Left ventricle myocardium inferior (tissue), 1 donor: ENCODE measurements at places on chromosomes 1 and 21. TPM values are rescaled to one million over a fixed set of nuclear protein-coding genes. Genes with fewer than 3 reads are reported as not detected.

KCNE2 gene
- not detected for total RNA-seq

DNA sequence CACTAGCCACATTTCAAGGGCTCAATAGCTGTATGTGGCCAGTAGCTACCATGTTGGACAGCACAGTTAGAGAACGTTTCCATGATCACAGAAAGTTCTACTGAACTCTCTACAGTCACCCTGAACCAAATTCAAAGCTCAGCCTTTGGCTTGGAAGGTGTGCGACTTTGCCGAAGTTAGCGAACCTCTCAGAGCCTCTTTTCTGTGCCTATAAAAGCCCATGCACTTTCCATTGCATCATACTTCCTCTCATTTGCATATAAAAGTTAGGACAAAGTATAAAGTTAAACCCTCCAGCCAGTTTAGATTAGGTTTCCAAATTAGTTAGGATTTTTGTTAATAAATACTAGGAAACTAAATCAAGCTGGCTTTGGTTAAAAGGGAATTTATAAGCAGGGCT, 4.7 kb upstream of the SLC1A7 start:
- no peak overlapping the region for H3K27ac ChIP-seq
- H3K27me3 ChIP-seq: no peaks in the 10 kb centered on the region
- no peaks in the 10 kb centered on the region for H3K36me3 ChIP-seq

DNA sequence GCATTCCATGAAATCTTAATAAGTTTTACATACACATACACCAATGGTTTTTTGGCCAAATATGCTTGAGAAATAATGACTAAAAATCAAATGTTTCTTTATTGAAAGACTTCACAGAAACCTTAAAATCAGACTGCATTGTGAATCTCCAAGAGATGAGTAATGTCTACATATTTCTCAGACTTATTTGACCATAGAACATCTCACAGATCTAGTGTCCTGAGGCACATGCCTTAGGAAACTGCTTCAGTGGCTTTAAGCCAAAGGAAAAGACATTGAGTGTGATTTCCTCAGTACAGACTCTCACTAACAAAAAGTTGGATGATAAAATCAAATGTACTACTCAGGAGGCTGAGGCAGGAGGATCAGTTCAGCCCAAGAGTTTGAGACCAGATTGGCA, 6.2 kb upstream of the C1orf105 start:
- no peak for DNase-seq
- no peak overlapping the region for H3K4me3 ChIP-seq
- H3K36me3 ChIP-seq: no peaks in the 10 kb centered on the region
- no peaks in the 10 kb centered on the region for H3K4me1 ChIP-seq
- no peaks in the 10 kb centered on the region for H3K27me3 ChIP-seq

DNA sequence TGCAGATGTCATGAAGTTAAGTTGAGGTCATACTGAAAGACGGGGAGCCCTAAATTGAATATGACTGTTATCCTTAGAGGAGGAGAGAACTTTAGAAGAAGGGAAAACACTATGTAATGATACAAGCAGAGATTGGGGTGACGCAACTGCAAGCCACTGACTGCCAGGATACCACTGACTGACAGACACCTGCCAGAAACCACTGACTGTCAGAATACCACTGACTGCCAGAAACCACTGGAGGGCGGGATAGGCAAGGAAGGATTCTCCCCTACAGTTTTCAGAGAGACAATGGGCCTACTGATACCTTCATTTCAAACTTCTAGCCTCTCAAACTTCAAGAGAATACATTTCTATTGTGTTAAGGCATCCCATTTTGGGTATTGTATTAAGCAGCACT, 388.7 kb downstream of the USH2A start:
- H3K4me3 ChIP-seq: no peak overlapping the region
- H3K4me1 ChIP-seq: no peaks in the 10 kb centered on the region
- H3K27me3 ChIP-seq: no peaks in the 10 kb centered on the region
- H3K27ac ChIP-seq: no peak overlapping the region
- H3K36me3 ChIP-seq: no peaks in the 10 kb centered on the region

CD58 gene
- 32.2 TPM for total RNA-seq

AMY2B gene
- 23.9 TPM for total RNA-seq

THEM5 gene
- not detected for total RNA-seq

- DNase-seq: no peak
- no peaks in the 10 kb centered on the region for H3K27me3 ChIP-seq
- H3K36me3 ChIP-seq: no peaks in the 10 kb centered on the region
- H3K27ac ChIP-seq: peak overlapping the region; percentile 100
- peak overlapping the region; percentile 93 for H3K4me3 ChIP-seq
- peaks cover 32% of the 10 kb centered on the region for H3K4me1 ChIP-seq
Observed at GRCh38 chr1:200670242-200671118, 773 bp upstream of the DDX59 start.

DNA sequence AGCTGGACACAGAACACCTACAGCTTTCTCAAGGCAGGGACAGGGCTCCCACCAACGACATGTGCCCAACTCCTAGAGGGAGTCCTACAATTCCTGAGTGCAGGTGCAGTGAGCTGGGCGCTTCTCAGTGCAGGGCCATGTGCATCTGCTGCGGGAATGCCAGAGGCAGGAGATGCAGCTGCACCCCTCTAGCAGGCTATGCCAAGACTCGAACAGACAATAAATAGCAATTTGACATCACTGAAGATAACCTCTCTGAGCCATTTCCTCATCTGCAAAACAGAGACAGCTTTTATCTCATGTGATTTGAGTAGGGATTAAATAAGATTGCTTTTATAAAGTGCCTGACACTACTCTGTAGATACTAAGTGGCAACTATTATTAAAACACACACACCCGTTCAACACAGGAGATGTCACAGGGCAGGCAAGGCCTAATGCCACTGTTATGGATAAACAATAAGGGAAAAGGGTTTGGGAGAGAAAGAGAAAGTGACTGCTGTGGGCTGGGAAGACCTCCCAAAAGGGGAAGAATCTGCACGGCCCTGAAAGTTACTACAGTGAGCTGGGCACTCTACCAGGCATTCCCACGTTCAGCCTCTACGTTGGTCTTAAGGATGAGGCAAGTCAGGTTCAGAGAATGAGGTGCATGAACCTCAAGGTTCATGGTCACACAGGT, 5.7 kb downstream of the SLC9A1 start:
- peaks cover 93% of the 10 kb centered on the region for H3K4me1 ChIP-seq
- no peak overlapping the region for H3K4me3 ChIP-seq
- H3K36me3 ChIP-seq: no peaks in the 10 kb centered on the region
- DNase-seq: no peak

LRRC71 gene
- total RNA-seq: 0.27 TPM

GRCh38 chr21:14842601-14843000, 222.2 kb downstream of the NRIP1 start:
- H3K4me3 ChIP-seq: no peak overlapping the region
- no peaks in the 10 kb centered on the region for H3K36me3 ChIP-seq
- H3K27me3 ChIP-seq: no peaks in the 10 kb centered on the region

DNA sequence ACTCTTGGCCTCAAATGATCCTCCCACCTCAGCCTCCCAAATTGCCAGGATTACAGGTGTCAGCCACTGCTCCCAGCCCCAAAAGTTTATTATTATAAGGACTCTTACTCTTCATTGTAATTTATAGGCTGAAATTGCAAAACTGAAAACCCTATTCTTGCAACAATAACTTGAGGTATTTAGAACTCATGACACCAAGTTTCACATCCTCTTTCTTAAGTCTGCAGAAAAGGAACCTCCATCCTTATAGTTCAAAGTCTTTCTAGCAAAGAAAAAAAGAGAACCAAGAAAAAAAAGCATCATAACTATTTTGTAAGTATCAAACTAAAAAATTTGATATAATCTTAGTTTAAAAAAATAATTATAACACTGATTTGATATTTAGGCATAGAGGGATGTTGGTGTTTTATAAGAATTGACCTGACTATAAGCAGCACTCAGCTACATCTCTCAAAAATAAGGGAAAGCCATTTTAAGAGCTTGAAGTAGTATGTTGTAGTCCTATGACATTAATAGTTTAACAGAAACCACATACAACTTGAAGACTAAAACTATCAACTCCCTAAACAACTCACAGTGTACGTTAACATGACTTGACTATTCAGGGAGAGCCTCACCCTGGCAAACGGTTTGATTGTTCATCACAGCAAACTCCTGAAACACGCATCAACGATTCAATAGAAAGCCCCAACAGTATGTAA, 122.4 kb downstream of the AKT3 start:
- no peaks in the 10 kb centered on the region for H3K27me3 ChIP-seq
- no peak overlapping the region for H3K27ac ChIP-seq
- H3K4me1 ChIP-seq: peaks cover 47% of the 10 kb centered on the region
- no peak overlapping the region for H3K4me3 ChIP-seq
- no peaks in the 10 kb centered on the region for H3K36me3 ChIP-seq

KCNJ9 gene
- total RNA-seq: 0.05 TPM

DNA sequence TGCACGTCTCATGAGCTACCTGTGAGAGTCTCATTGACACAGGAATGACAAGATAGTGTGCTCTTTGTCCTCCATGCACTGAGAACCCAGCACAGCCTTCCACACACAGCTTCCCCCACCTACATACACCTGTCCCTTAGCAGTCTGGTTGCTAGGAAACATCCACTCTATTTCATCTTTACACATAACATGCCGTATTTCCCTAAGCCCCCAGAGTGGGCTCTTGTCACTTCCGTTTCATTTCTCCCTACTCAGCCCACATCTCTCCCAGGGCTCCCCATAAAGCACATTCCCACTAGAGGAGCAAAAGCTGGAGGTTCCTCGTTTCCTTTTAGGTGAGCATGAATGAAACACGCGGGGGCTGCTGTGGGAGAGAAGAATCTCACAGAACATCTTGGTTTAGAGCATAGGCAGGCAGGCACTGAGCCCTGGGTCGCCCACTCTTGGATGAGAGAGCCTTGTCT, 137.1 kb downstream of the ETS2 start:
- no peak overlapping the region for H3K4me3 ChIP-seq
- H3K36me3 ChIP-seq: no peaks in the 10 kb centered on the region
- no peaks in the 10 kb centered on the region for H3K27me3 ChIP-seq

FAM151A gene
- total RNA-seq: 0.80 TPM

DNA sequence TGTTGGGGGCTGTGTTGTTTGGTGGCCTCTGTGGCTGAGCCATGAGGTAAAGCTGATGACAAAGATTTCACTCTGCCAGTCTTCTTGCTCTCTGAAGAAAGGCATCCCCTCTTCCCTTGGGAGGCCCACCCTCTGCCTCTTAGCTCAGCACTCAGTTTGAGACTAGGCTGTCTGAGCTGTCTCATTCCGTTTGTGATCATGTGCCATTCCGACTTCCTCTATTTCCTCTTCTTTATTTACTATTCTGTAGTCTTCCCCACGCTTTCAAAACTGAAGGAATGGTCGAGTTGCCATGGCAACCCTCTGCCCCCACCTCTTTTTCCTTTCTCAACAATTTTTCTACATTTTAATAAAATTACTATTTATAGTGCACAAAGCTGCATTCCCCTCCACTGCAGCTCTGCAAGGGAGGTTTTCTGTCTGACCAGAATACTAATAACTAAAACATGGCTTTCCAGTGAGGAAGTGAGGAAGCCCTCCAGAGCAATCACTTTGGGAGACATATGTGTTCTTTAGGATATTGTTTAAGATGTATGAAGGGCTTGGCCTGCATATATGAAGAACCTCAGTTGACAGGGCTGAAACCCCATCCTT, 30.8 kb downstream of the KCNA3 start:
- H3K27ac ChIP-seq: no peak overlapping the region
- H3K27me3 ChIP-seq: peaks cover 83% of the 10 kb centered on the region
- no peak overlapping the region for H3K4me3 ChIP-seq
- peaks cover 22% of the 10 kb centered on the region for H3K4me1 ChIP-seq
- no peaks in the 10 kb centered on the region for H3K36me3 ChIP-seq

NBL1 gene
- total RNA-seq: 30.0 TPM

- H3K27ac ChIP-seq: no peak overlapping the region
- peaks cover 25% of the 10 kb centered on the region for H3K4me1 ChIP-seq
- H3K36me3 ChIP-seq: peaks cover 42% of the 10 kb centered on the region
Observed at GRCh38 chr1:178461701-178462100, 35.1 kb downstream of the CLEC20A start.

GRCh38 chr1:226892524-226892875, 22.1 kb downstream of the PSEN2 start:
- H3K4me1 ChIP-seq: peaks cover 16% of the 10 kb centered on the region
- H3K27ac ChIP-seq: peak overlapping the region; percentile 71
- no peak for DNase-seq
- H3K36me3 ChIP-seq: peaks cover 84% of the 10 kb centered on the region

SLC25A34 gene
- 34.0 TPM for total RNA-seq

GRCh38 chr1:214004014-214004413, 16.2 kb downstream of the PROX1 start:
- H3K27ac ChIP-seq: peak overlapping the region; percentile 35
- no peaks in the 10 kb centered on the region for H3K27me3 ChIP-seq
- peaks cover 47% of the 10 kb centered on the region for H3K4me1 ChIP-seq
- no peak overlapping the region for H3K4me3 ChIP-seq

SERTAD4 gene
- total RNA-seq: 4.6 TPM

DNA sequence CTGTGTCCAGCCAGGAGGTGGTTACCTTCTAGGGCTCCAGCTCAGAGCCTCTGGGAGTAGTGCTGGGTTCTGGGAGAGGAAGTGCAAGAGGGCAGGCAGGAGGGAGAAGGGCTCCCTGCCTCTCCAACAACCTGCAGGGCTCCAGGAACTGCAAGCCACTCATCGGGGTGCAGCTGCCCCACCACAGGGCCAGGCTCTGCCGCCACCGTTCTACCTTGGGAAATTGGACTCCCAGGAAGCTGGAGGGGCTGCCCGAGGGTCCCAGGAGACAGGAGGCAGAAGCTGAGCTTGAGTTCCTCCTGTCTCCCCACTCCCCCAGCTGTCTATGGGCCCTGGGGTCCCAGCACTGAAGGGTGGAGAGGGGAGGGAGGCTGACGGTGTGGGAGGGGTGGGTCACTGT, 7.4 kb upstream of the PRDM16 start:
- peaks cover 37% of the 10 kb centered on the region for H3K4me1 ChIP-seq
- no peaks in the 10 kb centered on the region for H3K36me3 ChIP-seq
- DNase-seq: no peak
- no peak overlapping the region for H3K27ac ChIP-seq

- H3K4me1 ChIP-seq: no peaks in the 10 kb centered on the region
- H3K27me3 ChIP-seq: no peaks in the 10 kb centered on the region
- H3K36me3 ChIP-seq: no peaks in the 10 kb centered on the region
- no peak for DNase-seq
- H3K27ac ChIP-seq: no peak overlapping the region
- no peak overlapping the region for H3K4me3 ChIP-seq
Observed at GRCh38 chr1:162327144-162327787, 49.4 kb downstream of the SPATA46 start.

GRCh38 chr1:210340311-210340710, 11.6 kb downstream of the HHAT start:
- H3K36me3 ChIP-seq: no peaks in the 10 kb centered on the region
- H3K4me1 ChIP-seq: peaks cover 13% of the 10 kb centered on the region
- H3K27ac ChIP-seq: no peak overlapping the region
- H3K4me3 ChIP-seq: no peak overlapping the region
- DNase-seq: no peak

NPL gene
- 5.3 TPM for total RNA-seq

GRCh38 chr1:21818656-21819055, 6.6 kb downstream of the LDLRAD2 start:
- H3K27me3 ChIP-seq: peaks cover 4% of the 10 kb centered on the region
- peak; percentile 45 for DNase-seq
- H3K36me3 ChIP-seq: peaks cover 31% of the 10 kb centered on the region
- no peak overlapping the region for H3K4me3 ChIP-seq
- H3K4me1 ChIP-seq: peaks cover 16% of the 10 kb centered on the region
